ENCODE measurements at places on chromosomes 5 and 9. TPM values are rescaled to one million over a fixed set of nuclear protein-coding genes. Genes with fewer than 3 reads are reported as not detected.

Gene LECT2
- total RNA-seq = not detected

Gene FBXL7
- 19.1 TPM for total RNA-seq

Gene BSPRY
- total RNA-seq = 7.5 TPM

Gene TAF1L
- not detected for total RNA-seq

Gene EPB41L4A
- 39.2 TPM for total RNA-seq

Gene MAMDC4
- total RNA-seq = 8.2 TPM

Gene SOX30
- 0.16 TPM for total RNA-seq

Gene ITGA1
- 51.3 TPM for total RNA-seq

Gene CEL
- total RNA-seq = 0.77 TPM

Gene EGFL7
- total RNA-seq = 36.1 TPM

Gene TSLP
- not detected for total RNA-seq

Gene DPYSL3
- 283 TPM for total RNA-seq

Gene ADAMTS2
- 68.9 TPM for total RNA-seq

Gene CCL27
- not detected for total RNA-seq

Gene CAVIN4
- total RNA-seq = 31.4 TPM

Gene ADAMTSL2
- 4.3 TPM for total RNA-seq

Gene IRF1
- 11.2 TPM for total RNA-seq

Gene SPAG8
- 2.9 TPM for total RNA-seq

Gene HACD4
- total RNA-seq = 5.1 TPM
